ENCODE measurements at places on chromosomes 6 and 20.

GRCh38 chr6:162325051-162325450 is 402.5 kb downstream of the PRKN start:
- H3K27ac ChIP-seq: no peak overlapping the region
- H3K4me1 ChIP-seq: no peaks in the 10 kb centered on the region
- no peaks in the 10 kb centered on the region for H3K27me3 ChIP-seq
- no peaks in the 10 kb centered on the region for H3K36me3 ChIP-seq
- H3K4me3 ChIP-seq: no peak overlapping the region

DNA sequence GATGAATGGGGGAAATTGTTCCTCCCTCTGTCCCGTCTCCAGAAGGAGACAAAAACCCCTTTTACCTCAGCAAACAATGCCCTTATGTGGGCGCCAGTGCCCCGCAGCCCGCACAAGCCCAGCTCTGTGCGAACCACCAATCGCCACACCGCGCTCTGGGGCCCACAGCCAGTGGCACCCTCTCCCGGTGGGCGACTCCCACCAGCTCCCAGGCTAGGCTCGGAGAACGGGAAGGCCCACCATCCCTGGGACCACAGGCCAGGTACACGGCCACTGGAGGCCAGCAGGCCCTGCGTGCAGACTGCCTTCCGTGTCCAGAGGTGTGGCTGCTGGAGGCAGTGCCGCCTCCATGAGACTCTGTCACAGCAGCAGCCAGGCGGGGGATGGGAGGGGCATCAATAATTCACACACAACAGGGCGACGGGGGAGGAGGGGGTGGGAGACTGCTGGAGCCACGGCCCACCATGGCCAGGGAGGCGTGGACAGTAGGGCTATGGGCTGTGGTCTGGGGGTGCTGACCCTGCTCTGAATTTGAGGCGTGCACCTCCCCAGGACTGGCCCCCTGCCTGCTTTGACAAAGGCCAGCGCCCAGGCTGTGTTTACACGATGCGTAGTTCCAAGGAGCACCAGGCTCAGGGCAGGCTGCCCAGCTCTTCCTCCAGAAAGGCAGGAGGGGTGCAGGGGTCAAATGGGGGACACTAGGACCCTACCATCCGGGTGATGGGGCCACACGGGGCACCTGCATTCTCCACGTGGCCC is 105.7 kb downstream of the ASXL1 start:
- no peaks in the 10 kb centered on the region for H3K4me1 ChIP-seq
- no peak overlapping the region for H3K27ac ChIP-seq
- H3K4me3 ChIP-seq: no peak overlapping the region
- no peak for DNase-seq
- no peaks in the 10 kb centered on the region for H3K27me3 ChIP-seq

DNA sequence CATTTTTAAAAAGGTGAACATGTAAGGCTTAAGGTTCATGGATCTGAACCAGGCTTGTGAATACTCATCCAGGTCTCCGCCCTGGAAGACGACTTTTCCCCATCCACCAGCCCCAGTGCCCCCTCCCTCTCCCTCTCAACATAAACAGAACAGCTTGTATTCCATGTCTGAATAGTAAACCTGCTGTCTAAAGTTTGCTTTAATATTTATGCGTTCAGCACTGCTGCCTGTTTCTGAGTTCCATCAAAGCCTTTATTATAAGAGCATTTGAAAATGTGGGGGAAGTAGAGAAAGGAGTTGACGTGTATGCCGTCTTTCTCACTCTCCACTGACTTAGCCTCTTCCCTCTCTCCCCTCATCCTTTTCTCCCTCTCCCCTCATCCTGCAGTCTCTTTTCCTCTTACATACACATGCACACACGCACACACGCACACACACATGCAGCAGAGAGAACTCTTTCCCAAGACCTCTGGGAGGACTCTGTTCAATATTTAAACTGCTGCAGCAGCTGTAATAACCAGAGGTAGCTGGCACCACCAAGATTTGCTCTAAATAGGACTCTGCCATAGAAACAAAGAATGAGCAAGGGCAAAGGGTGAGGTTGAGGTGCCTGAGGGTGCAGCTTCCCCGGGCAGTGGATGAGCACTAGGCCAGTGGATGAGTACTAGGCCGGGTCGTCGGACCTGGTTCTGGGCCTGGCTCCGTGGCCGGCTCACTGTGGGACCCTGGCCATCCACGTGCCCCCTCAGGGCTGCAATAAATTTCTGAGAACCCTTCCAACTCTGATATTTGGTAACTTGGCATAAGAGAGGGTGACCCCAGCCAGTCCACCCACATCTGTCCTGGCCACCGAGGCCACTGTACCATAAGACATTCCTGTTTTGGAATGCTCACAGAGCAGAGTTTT is 35.4 kb upstream of the VSTM2L start:
- DNase-seq: no peak
- no peaks in the 10 kb centered on the region for H3K27me3 ChIP-seq
- no peaks in the 10 kb centered on the region for H3K4me1 ChIP-seq
- H3K27ac ChIP-seq: no peak overlapping the region
- H3K36me3 ChIP-seq: peaks cover 9% of the 10 kb centered on the region

DNA sequence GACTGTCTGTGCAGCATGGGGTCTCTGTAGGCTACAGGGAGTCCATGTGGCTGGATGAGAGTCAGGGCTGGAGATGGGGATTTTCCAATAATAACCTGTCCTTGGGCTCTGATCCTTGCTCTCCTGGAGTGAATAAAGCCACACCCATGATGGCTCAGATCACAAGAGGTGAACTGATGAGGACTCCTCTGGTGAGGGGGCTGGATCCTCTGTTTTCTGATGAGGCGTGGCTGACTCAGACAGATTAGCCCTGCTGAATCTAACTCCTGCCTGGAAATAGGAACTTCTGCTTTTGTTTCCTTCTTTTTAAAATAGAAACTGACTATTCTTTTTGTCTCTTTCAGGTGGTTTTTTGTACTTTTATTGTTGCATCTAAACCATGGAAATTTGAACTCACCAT is 27.0 kb downstream of the CST9L start:
- no peak overlapping the region for H3K4me3 ChIP-seq
- H3K27me3 ChIP-seq: no peaks in the 10 kb centered on the region
- H3K4me1 ChIP-seq: no peaks in the 10 kb centered on the region
- H3K36me3 ChIP-seq: no peaks in the 10 kb centered on the region
- DNase-seq: no peak

DNA sequence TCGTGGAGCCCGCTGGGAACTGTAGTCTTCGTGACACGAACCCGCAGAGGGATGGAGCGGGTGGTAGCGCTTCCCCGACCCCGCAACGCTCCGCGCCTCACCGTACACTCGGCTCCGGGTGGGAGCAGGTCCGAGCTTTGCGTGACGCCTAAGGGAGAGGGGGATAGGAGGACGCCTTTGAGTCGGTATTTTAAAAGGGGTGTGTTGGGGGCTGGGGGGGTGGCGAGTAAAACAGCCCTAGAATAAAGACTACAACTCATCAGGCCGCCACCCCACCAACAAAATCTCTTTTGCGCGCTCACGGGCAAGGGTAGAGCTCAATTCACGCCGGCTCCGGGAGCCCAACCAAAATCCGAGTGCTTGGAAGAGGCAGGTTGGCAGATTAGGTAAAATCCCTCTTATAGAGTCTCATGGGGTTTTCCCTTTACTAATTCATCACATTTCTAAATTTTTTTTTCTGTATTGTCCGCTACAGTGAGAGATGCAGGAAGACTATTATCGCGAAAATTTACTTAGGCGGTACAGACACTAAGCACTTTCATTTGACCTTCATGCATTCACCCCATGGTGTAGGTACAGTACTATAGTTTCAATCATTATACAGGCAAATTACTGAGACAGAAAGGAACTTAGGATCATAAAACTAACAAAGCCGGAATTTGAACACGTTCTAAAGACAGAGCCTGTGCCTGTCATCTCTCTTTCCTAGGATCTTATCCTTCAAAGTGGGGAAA is 706 bp upstream of the SNX14 start:
- peaks cover 28% of the 10 kb centered on the region for H3K4me1 ChIP-seq
- no peaks in the 10 kb centered on the region for H3K27me3 ChIP-seq
- peak overlapping the region; percentile 84 for H3K4me3 ChIP-seq
- no peak for DNase-seq
- H3K27ac ChIP-seq: peak overlapping the region; percentile 90

GRCh38 chr6:169641461-169642085 is 60.3 kb downstream of the WDR27 start:
- no peak for DNase-seq
- H3K27ac ChIP-seq: no peak overlapping the region
- H3K36me3 ChIP-seq: no peaks in the 10 kb centered on the region
- H3K4me3 ChIP-seq: no peak overlapping the region
- H3K4me1 ChIP-seq: no peaks in the 10 kb centered on the region

GRCh38 chr20:52837378-52837777 is 134.8 kb upstream of the TSHZ2 start:
- H3K27ac ChIP-seq: no peak overlapping the region
- no peaks in the 10 kb centered on the region for H3K4me1 ChIP-seq
- no peaks in the 10 kb centered on the region for H3K27me3 ChIP-seq
- H3K4me3 ChIP-seq: no peak overlapping the region

DNA sequence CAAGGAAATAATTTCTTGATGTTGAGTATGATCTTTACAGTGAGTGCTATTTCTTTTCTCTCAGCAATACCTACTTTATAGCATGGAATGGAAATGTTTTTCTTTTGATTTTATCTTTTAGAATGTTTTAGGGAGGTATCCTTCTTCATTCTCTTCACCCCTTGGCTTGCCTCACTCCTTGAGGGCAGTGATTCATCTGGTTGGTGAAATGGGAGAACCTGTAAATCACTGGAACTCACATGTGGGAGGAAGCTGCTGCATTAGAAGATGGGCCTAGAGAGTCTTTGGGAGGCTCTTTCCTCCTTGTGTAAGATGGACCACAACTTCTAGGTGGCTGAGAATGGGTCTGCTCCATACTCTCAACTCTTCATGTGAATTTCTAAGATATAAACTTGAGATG is 244.8 kb upstream of the SYNCRIP start:
- no peak overlapping the region for H3K4me3 ChIP-seq
- no peaks in the 10 kb centered on the region for H3K36me3 ChIP-seq
- DNase-seq: no peak
- H3K27ac ChIP-seq: no peak overlapping the region
- no peaks in the 10 kb centered on the region for H3K27me3 ChIP-seq

DNA sequence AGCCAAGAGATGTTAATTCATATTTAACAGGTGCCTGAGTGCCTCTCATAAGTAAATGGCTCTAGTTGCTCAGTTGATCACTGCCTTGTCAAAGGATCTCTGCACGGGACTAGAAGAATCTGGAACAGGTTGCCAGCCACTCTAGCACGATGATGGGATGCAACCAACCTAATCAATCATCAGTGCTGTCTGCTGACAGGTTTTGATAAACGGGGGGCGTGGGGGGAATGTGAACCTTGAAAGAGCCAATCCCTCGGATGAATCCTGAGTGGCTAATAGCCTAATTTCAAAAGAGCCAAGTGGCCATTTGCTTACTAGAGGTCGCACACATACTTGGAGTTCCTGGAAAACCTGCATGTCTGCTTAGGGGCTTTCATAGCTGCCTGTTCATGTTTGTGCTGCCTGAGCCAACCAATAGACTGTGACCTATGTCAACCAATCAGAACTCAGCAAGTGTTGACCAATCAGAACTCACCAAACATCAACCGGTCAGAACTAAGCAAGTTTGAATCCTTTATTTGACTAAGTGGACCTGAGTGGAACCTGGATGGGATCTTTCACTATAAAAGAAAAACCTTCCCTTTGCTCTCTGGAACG is 43.5 kb upstream of the ECI2 start:
- no peaks in the 10 kb centered on the region for H3K36me3 ChIP-seq
- no peaks in the 10 kb centered on the region for H3K4me1 ChIP-seq
- H3K27ac ChIP-seq: no peak overlapping the region

GRCh38 chr6:31580807-31581433 is 1.3 kb downstream of the LTB start:
- peak overlapping the region; percentile 94 for H3K27ac ChIP-seq
- no peaks in the 10 kb centered on the region for H3K27me3 ChIP-seq
- H3K36me3 ChIP-seq: peaks cover 77% of the 10 kb centered on the region
- peak; percentile 89 for DNase-seq
- peaks cover 58% of the 10 kb centered on the region for H3K4me1 ChIP-seq

GRCh38 chr6:27096834-27097511 is 150.5 kb upstream of the PRSS16 start:
- DNase-seq: peak; percentile 41
- peaks cover 49% of the 10 kb centered on the region for H3K27me3 ChIP-seq
- peaks cover 18% of the 10 kb centered on the region for H3K4me1 ChIP-seq
- H3K4me3 ChIP-seq: peak overlapping the region; percentile 74

DNA sequence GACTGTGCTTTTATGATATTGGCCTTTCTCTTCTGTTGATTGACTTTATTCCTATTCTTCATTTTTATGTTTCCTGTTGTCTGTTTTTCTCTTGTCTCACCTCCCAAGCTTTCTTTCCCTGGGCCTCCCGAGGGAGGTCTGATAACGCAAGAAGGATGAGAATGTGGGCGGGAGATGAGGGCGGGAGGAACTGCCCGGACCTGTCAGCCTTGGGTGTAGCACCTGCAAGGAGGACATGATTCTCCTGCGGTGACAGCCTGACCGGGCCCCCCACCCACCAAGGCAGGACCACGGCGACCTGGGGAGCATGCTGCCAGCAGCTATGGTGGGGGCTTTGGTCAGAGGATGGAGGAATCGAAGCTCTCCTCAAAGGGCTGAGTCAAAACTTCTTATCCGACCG is 86.9 kb downstream of the PLEKHG1 start:
- H3K4me1 ChIP-seq: no peaks in the 10 kb centered on the region
- H3K27me3 ChIP-seq: no peaks in the 10 kb centered on the region
- H3K4me3 ChIP-seq: no peak overlapping the region

DNA sequence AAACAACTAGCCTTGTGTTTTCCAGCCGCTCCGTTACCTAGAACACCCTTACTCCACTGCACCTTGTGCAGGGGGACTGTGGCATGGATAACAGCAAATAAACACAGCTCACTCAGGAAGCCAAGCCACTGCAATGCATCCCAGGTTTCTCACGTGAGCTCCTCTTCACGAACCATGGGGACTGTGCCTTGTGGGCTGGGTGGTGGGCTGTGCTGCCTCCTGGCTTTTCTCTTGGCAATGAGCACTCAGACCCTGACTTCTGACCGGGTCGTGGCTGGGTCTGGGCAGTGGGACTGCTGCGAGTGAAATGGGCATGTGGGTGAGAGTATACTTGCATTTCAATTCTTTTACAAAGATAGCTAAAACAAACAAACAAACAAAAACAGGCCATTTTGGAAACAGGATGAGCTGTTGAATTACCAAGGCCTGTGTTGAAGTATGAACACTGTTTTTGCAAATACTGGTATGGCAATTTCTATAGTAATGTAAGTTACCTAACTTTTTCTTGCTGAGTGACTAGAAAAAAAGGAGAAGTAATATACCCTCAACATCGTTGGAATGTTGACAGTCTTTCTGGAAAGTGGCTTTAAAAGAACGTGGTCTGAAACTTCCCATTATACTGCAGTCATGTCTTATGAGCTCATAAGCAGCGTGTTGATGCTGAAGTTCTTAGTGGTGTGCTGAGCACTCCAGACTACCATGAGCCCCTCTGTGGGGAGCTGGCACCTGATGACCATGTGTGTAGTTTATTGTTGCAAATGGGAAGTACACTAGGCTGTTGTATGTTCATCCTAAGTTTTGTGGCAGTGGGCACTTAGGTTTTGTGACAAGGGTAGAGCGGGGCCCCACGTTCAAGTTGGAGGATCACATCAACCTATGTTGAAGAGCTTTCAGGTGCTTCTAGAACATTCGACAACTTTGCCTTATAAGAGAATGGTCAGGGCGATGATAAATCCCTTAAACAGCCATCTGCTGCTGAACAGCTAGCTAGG is 120.4 kb downstream of the ARMC2 start:
- H3K27me3 ChIP-seq: no peaks in the 10 kb centered on the region
- H3K4me3 ChIP-seq: no peak overlapping the region
- H3K4me1 ChIP-seq: peaks cover 20% of the 10 kb centered on the region
- no peak for DNase-seq
- H3K36me3 ChIP-seq: no peaks in the 10 kb centered on the region

- peaks cover 2% of the 10 kb centered on the region for H3K36me3 ChIP-seq
- no peak overlapping the region for H3K4me3 ChIP-seq
- H3K27me3 ChIP-seq: no peaks in the 10 kb centered on the region
- no peaks in the 10 kb centered on the region for H3K4me1 ChIP-seq
Measured at GRCh38 chr20:3282271-3283221, 43.6 kb upstream of the SLC4A11 start.
